ENCODE measurements at places on chromosomes 16 and 17.

GRCh38 chr17:27559506-27560481 lies 71.2 kb upstream of the LGALS9 start:
- no peak for DNase-seq

GRCh38 chr16:391885-392335 lies 5.1 kb upstream of the NME4 start:
- DNase-seq = peak; percentile 82

- no peak for DNase-seq
Observed at GRCh38 chr17:18860161-18860972, 2.4 kb downstream of the PRPSAP2 start.

DNA sequence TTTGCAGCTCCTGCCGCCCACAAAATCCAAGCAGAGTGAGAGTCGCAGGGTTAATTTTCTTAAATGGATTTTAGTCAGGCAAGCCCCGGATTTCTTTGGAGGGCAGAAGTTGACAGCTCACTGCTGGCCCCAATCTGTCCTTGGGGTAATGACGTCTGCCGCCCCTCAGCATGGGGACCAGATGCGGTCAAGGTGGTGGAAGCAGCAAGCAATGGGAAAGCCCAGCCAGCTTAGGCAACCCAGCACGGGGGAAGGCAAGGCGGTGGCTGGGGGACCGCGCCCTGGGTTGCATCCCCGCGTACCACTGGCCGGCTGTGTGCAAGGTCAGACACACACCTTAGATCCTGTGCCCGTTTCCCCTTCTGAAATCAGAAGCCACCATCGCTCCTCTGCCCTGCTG lies 321.7 kb downstream of the C16orf95 start:
- no peak for DNase-seq

DNA sequence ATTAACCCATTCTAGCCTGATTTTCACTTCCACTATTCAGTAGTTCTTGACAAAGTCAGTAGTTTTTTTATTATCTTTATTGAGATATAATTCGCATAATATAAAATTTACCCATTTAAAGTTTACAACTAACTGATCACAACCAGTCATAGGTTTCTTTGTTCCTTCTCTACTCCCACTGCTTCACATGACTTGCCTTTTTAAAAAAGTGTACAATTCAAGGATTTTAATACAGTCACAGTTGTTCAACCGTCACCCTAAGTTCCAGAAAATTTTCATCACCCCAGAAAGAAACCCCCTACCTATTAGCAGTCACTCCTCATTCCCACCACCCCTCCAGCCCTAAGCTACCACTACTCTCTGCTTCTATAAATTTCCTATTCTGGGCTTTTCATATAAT lies 162.5 kb downstream of the TRIM37 start:
- DNase-seq = no peak

GRCh38 chr17:75501378-75502071 lies 13.8 kb downstream of the CASKIN2 start:
- no peak for DNase-seq

DNA sequence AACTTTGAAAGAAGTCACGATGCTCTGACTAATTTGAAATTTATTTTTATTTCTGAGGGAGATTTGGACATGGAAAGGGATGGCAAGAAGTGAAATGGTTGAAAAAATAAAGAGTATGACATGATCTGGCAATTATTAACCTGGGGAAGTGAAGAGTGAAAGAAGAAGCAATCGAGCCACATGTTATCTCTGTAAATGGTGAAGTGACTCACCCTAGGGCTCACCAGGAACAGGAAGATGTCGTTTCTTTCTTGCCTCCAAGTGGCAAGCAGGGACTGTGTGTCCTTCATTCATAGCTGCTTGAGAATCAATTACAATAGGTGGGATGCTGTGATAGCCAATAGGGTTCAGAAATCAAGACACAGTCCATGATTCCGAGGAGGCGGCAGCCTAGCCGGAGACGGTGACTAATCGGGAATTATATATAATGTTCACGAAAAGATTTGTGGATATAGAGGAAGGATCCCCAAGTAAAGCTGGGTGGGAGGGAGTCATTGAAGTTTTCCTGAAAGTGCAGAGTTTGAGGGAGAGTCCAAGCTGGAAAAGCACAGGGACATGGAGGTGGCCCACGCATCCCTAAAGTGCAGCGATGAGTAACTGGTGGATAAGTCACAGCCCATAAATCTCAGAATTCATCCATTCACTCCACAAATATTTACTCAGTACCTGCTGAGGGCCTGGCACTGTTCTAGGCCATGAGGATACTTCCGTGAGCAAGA lies 18.2 kb upstream of the KRT20 start:
- DNase-seq = no peak

DNA sequence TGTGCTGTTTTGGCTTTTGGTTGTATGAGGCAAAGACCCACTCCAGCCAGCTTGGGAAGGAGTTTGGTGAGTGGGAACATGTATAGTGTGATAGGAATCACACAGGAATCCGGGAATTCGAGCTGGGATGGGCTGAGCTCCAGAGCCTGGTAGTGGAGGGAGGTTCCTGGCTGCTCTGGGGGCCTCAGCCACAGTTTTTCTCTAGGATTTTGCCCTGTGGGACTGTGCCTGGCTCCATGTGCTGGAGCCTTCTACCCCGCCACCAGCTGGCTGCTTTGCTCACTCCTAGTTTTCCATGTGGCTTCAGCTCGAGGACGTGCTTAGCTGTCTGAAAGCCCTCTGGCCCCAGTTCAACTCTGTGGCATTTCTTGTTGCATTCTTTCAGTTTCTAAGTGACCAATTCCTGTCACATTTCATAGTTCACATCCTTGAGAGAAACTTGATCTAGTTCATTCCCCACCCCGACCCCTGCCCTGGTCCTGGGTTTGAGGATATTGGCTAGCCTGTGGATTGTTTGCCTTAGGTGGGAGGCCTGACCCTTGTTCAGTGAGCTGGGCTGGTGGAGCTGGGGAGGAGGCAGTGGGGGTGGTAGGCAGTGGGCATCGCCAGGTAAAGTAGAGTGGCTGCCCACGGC lies 5.0 kb downstream of the SEC14L1 start:
- peak; percentile 79 for DNase-seq

DNA sequence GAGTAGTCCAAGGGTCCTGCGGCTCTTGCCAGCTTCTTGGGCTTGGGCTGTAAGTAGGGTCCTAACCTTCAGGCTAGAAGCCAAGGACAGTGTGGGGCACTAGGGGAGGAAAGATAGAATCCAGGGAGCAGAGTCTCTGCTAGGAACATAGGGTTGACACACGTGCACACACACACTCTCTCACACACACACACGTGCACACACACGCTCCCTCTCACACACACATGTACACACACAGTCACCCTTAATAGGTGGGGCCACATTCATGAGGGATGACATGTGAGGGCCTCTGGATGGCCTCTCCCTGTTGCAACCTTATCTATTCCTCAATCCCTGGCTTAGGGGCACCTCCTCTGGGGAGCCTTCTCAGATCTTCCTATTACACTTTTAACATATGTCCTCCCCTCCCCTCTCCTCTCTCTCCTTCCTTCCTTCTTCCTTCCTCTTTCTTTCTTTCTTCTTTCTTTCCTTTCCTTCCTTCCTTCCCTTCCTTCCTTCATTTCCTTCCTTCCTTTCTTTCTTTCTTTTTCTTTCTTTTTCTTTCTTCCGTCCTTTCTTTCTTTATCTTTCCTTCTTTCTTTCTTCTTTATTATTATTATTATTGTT lies 3.1 kb downstream of the EPX start:
- no peak for DNase-seq

DNA sequence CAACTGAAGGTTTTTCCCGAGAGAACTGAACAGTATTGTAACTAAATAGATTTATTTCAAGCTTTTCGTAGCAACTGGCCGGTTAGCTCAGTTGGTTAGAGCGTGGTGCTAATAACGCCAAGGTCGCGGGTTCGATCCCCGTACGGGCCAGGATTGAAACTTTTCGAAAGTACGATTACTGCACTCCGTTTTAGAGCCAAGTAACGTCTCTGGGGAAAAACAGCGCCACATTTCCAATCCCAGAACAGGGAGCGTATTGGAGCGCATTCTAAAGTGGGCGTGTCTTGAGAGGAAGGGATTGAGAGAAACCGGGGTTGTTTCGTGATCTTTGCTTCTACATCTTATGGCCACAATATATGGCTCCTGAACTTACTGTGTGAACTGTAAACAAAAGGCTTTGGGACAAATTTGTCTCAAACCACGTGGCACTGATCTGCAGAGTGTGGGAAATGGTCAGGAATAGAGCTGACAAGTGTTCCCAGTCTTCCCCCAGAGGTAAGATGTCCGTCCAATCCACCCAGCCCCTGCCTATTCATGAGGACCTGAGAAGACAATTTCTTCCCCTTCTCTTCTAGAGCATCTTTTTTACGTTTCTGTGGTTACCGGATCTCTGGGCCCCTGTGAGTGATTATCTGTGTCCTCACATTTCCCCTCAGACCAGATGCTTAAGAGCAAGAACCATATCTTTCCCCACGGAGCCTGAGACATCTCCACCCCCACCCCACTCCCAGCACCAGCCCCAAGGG lies 2.3 kb downstream of the BORCS6 start:
- DNase-seq = peak; percentile 90

GRCh38 chr17:41785859-41786226 lies 668 bp downstream of the JUP start:
- DNase-seq = peak; percentile 86

- DNase-seq = no peak
Observed at GRCh38 chr16:53958341-53958880, 254.5 kb downstream of the FTO start.

DNA sequence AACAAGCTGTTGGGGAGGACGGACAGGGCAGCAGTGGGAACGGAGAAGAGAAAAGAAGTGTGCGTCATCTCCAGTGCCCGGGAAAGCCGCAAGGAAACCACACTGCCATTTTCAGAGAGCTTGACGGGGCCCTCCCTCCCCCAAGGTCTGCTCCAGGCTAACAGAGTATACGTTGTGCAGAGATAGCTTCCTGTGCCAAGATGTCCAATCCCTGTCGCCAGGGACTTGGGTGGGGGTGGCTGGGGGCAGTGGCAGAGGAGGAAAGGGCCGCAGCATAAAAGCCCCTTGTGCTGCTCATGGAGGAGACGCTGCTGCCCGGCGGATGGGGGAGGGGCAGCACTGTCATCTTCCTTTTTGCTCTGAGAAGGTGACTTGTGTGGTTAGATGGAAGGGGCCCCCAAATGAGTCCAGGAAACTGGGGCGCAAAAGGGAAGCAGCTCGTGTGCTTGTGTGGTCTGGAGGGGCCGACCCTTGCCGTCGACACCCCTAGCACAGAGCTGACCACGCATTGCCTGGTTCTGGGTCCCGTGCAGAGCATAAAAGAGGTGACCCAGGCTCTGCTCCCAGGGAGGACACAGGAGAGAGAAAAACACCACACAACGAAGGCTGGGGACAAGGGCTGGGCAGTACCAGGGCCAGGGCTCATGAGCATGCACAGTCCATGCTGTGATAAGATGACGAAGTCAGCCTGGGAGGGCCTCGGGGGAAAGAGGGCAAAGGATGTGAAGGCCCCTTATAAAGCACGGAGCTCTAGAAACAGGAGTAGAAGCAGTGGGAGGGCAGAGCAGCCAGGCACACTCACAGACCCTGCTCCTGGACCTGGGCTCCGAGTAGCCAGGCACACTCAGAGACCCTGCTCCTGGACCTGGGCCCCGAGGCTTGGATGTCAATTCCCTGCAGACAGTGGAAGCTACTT lies 372.7 kb downstream of the SLC39A11 start:
- no peak for DNase-seq

- peak; percentile 50 for DNase-seq
Observed at GRCh38 chr17:325270-326009, 27.2 kb downstream of the RPH3AL start.

GRCh38 chr17:1431631-1432104 lies 24.4 kb downstream of the CRK start:
- no peak for DNase-seq

DNA sequence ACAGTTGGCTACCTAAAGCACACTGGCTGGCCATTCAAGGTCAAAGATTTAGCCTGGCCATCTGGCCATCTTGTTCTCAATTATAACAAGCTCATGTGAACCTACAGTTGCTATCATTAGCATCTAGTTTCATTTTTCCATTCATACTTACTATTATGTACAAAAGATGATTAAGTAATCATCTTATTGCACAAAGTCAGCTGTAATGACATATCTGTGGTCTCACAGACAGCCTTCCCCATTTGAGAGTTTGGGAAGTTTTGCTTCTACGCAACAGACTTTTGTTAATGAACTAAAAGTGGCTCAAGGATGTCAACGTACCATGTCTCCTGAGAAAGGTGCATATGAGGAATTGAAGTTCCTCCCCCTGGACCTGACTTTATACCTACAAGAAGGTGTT lies 51.3 kb downstream of the HS3ST3B1 start:
- no peak for DNase-seq

DNA sequence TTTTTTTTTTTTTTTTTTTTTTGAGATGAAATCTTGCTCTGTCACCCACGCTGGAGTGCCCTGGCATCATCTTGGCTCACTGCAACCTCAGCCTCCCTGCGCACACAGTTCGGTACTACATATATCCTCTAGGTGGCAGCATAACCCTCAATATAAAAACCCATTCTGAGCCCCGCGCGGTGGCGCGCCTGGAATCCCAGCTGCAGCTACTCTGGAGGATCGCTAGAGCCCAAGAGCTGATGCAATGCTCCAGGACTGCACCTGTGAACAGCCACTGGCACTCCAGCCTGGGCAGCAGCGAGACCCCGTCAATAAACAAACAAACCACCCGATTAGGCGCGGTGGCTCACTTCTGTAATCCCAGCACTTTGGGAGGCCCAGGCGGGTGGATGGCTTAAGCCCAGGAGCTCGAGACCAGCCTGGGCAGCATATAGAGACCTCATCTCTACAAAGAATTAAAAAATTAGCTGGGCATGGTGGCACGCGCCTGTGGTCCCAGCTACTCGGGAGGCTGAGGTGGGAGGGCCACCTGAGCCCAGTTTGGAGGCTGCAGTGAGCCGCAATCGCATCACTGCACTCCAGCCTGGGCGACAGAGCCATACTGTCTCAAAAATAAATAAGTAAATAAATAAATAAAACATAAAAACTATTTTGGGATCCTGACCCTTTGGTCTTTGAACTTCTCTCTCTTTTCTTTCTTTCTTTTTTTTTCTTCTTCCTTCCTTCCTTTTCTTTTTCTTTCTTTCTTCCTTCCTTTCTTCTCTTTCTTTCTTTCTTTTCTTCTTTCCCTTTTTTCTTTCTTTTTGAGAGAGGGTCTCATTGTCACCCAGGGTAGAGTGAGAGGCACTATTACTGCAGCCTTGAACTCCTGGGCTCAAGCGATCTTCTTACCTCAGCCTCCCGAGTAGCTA lies 15.4 kb upstream of the AKAP10 start:
- peak; percentile 94 for DNase-seq

- peak; percentile 72 for DNase-seq
Observed at GRCh38 chr17:27473748-27474609, 17.7 kb downstream of the KSR1 start.

DNA sequence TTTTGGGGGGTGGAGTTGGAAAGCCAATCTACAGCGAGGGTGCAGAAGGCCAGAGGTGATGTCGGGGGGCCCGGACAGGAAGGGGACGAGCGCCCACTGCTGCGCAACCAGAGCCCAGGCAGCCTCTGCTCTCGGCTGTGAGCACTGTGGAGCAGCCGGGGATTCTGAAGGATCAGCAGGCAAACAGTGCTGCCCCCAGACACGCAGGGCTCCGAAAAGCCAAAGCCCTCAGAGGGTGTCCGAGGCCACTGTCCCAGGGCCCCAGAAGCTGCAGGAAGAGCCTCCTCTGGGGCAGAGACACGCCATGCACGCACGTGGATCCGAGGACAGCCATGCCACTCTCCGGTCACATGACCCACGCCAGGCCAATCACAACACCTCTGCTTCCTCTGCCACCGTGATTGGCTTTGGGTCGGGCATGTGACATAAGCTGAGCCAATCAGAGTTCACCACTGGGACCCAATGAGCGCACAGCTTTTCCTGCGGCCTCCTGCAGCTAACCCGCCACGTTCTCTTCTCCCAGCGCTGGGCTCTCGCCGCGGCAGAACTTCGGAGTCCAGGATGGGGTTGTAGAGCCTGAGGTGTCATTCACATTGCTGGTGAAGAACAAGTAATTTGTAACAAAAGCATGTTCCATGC lies 40.7 kb downstream of the ACTG1 start:
- DNase-seq = no peak

All from upper lobe of right lung (tissue), 1 donor.